ENCODE measurements at places on chromosomes 4 and X. TPM values are rescaled to one million over a fixed set of nuclear protein-coding genes. Genes with fewer than 3 reads are reported as not detected.

Gene RAI2
- 1.3 TPM for total RNA-seq

Gene HEPH
- 43.1 TPM for total RNA-seq

Gene FREM3
- total RNA-seq = not detected

Gene GAGE2A
- not detected for total RNA-seq

Gene PLXNB3
- 1.0 TPM for total RNA-seq

Gene METAP1
- 24.7 TPM for total RNA-seq

Gene FOXR2
- total RNA-seq = not detected

Gene GAGE12H
- total RNA-seq = not detected

Gene MID2
- 17.2 TPM for total RNA-seq

Gene ITGB1BP2
- total RNA-seq = 0.51 TPM

Gene SSX3
- not detected for total RNA-seq

Gene BGN
- total RNA-seq = 10.1 TPM

Gene MAP9
- 12.6 TPM for total RNA-seq

Gene TCEAL6
- total RNA-seq = not detected

Gene CT55
- total RNA-seq = not detected

Gene TLR7
- not detected for total RNA-seq

Gene MAGIX
- total RNA-seq = 1.7 TPM

Gene RTL5
- total RNA-seq = 4.5 TPM

Gene MAGEC2
- 0.17 TPM for total RNA-seq

Gene CT47B1
- not detected for total RNA-seq

Gene PNMA3
- 0.26 TPM for total RNA-seq

Gene PNMA6F
- not detected for total RNA-seq

Gene OPRPN
- not detected for total RNA-seq

Gene RRH
- under 0.01 TPM for total RNA-seq

Gene PCDH10
- 0.66 TPM for total RNA-seq

Gene TKTL2
- not detected for total RNA-seq

Gene CCDC160
- total RNA-seq = 0.17 TPM

Gene CFAP99
- total RNA-seq = not detected

Gene OTC
- not detected for total RNA-seq

Gene CYSLTR1
- total RNA-seq = 0.50 TPM

Gene TNMD
- not detected for total RNA-seq

Gene RASL11B
- total RNA-seq = 0.26 TPM

Gene BEX2
- 2.8 TPM for total RNA-seq

Gene SH2D1A
- not detected for total RNA-seq
